ENCODE measurements at places on chromosomes 6 and 20. TPM values are rescaled to one million over a fixed set of nuclear protein-coding genes. Genes with fewer than 3 reads are reported as not detected.
A peak's percentile ranks its signal among the peaks of the same experiment; 100 is the strongest.

OOEP gene
- total RNA-seq: not detected

GRCh38 chr6:70112716-70113115, 190.2 kb downstream of the COL9A1 start:
- H3K4me3 ChIP-seq: no peak overlapping the region
- H3K27me3 ChIP-seq: peaks cover 6% of the 10 kb centered on the region
- no peak overlapping the region for H3K27ac ChIP-seq
- no peak for DNase-seq
- no peaks in the 10 kb centered on the region for H3K4me1 ChIP-seq

- no peak for DNase-seq
- H3K36me3 ChIP-seq: no peaks in the 10 kb centered on the region
- H3K4me3 ChIP-seq: no peak overlapping the region
- no peaks in the 10 kb centered on the region for H3K4me1 ChIP-seq
- no peak overlapping the region for H3K27ac ChIP-seq
Observed at GRCh38 chr20:48393737-48394314, 434.0 kb downstream of the PREX1 start.

GRCh38 chr20:43383026-43383795, 74.5 kb upstream of the SRSF6 start:
- no peak overlapping the region for H3K27ac ChIP-seq
- no peak for DNase-seq
- no peaks in the 10 kb centered on the region for H3K36me3 ChIP-seq
- no peak overlapping the region for H3K4me3 ChIP-seq
- no peaks in the 10 kb centered on the region for H3K27me3 ChIP-seq

DNA sequence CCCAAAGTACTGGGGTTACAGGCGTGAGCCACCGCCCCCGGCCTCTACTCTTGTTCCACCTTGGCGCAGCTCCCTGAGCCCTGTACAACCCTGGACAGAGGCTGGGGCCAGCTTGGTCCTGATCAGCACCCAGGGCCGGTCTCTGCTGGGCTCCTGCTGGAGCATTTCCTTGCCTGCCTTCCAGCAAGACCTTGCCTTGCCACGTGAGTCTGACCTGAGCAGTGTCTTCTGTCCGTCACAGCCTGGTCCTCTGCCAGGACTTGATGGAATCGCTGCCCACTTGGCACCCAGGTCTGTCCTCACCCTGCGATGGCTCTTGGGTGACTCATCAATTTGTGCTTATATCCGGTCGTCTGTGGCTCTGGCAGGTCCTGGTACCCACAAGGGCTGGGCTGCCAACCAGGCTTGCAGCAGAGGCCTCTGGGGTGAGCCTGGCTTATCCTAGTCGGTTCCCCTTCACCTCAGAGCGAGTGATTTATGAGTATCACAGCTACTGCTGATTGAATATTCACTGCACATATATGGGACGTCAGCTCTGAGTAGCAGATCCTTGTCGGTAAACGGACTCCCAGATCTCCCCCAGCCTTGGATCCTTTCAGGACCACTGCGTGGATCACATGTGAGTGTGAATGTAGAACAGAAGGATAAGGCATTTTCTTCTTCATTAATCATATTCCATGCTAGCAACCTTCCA, 10.1 kb upstream of the SULF2 start:
- DNase-seq: no peak
- no peak overlapping the region for H3K27ac ChIP-seq
- no peaks in the 10 kb centered on the region for H3K36me3 ChIP-seq
- no peaks in the 10 kb centered on the region for H3K4me1 ChIP-seq
- H3K4me3 ChIP-seq: no peak overlapping the region
- peaks cover 4% of the 10 kb centered on the region for H3K27me3 ChIP-seq

IL17A gene
- not detected for total RNA-seq

GRCh38 chr20:32779500-32780211, 17.5 kb downstream of the DNMT3B start:
- H3K27me3 ChIP-seq: no peaks in the 10 kb centered on the region
- H3K27ac ChIP-seq: no peak overlapping the region
- DNase-seq: no peak
- no peaks in the 10 kb centered on the region for H3K36me3 ChIP-seq

NKX2-2 gene
- total RNA-seq: not detected

DNA sequence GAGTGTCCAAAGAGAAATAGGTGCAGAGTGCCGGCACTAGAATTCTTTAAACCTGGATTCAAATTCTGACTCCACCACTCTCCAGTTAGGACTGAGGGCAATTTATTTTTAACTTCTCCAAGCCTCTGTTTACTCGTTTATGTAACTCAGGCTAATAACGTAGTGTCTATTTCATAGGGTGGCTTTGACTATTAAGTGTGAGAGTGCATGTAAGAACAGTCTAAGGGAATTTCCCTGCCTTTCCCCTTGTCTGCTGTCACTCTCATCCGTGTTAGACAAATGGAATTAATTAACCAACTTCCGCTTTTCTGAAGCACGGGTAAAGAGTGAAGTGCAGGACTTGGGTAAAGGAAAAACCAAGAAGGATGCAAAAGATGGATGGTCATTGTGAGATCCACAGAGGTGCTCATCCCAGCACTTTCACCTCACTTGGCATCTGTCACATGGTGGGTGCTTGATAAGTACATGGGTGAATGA, 4.1 kb upstream of the ZKSCAN8 start:
- no peaks in the 10 kb centered on the region for H3K27me3 ChIP-seq
- H3K4me1 ChIP-seq: peaks cover 77% of the 10 kb centered on the region
- DNase-seq: peak; percentile 8
- peak overlapping the region; percentile 95 for H3K4me3 ChIP-seq
- H3K36me3 ChIP-seq: peaks cover 16% of the 10 kb centered on the region

BEND6 gene
- not detected for total RNA-seq

GRCh38 chr6:52423971-52424381, 3.8 kb downstream of the EFHC1 start:
- H3K4me3 ChIP-seq: no peak overlapping the region
- peaks cover 6% of the 10 kb centered on the region for H3K27me3 ChIP-seq
- H3K36me3 ChIP-seq: no peaks in the 10 kb centered on the region

DNA sequence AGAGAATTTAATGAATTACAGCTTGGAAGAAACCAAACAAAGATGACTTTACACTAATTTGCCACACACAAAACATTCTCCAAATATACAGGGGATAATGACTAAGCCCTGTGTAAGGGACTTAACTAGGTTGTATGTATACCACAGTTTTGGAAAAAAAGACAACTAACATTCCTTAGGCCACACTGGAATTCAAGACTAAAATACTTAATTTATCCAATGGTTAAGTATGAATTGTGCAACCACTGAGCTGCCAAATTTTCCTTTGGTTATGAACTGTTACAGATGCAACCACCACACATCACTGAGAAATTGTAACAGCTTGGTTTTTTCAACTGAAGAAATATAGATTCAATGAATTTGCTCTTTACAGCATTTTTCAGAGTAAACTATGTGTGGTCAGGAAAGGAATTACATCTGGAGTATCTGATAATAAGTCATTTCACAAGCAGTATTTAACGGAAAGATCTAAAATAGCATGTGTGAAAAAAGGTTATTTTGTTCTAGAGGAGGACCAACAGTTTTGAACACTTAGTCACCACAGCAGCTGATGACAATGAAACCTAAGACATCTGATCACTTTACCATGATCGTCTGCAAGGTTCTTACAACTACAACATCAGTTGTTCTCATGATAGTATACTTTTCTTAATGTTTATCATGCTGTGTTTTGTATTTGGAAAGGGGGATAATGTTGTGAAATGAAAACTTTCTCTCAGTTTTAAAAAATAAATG, 318.8 kb downstream of the BCKDHB start:
- H3K36me3 ChIP-seq: no peaks in the 10 kb centered on the region
- no peak for DNase-seq
- H3K4me3 ChIP-seq: no peak overlapping the region
- H3K27ac ChIP-seq: no peak overlapping the region

GRCh38 chr6:80942911-80943310, 809.6 kb downstream of the TENT5A start:
- no peaks in the 10 kb centered on the region for H3K36me3 ChIP-seq
- no peaks in the 10 kb centered on the region for H3K4me1 ChIP-seq
- no peak overlapping the region for H3K4me3 ChIP-seq
- no peaks in the 10 kb centered on the region for H3K27me3 ChIP-seq
- DNase-seq: no peak
- no peak overlapping the region for H3K27ac ChIP-seq

RSPH4A gene
- not detected for total RNA-seq

GRCh38 chr6:168419569-168419968, 21.4 kb upstream of the SMOC2 start:
- no peaks in the 10 kb centered on the region for H3K36me3 ChIP-seq
- DNase-seq: no peak

POPDC3 gene
- not detected for total RNA-seq

DNA sequence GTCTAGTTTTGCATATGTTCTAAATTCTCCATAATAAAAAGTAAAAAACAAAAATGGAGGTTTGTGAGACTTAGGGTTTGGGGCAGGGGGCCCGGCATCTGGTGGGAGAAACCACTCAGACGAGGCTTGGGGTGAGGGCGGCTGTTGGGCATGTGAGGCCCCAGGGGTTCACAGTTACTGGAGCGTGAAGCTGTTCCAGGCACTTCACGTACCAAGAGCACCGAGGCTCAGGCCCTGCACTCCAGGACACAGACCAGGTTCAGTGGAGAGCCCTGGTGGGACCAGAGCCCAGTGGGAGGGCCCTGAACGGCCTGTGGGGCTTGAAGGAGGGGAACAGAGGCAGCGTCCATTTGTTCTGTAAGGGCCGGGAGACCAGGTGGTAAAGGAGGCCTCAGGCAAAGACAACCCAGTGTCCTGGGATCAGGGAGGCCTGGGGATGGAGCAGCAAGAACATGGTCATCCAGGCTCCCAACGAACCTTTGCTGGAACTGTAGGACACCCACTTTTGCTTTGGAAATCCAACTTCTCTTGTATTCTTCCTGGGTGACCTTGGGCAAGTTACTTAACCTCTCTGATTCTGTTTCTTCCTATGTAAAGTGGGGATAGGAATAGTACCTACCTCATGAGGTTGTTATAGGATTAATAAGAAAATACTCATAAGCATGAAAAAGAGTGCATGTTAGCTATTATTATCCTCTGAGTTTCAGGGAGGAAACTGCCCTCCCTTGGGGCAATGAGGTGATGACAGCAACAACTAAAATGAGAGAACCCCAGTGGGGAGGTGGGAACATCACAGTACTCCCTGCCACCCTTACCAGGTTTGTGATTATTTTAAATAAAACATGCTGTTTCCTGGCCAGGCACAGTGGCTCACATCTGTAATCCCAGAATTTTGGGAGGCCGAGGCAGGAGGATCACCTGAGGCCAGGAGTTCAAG, 1.1 kb upstream of the FGD2 start:
- peaks cover 14% of the 10 kb centered on the region for H3K4me1 ChIP-seq
- H3K36me3 ChIP-seq: no peaks in the 10 kb centered on the region
- DNase-seq: no peak
- peak overlapping the region; percentile 56 for H3K27ac ChIP-seq

TSPYL1 gene
- total RNA-seq: 41.8 TPM

Measured in activated T-helper 1 cell treated with anti-CD3 and anti-CD28 coated beads, Interleukin-12 subunit alpha, Interleukin-12 subunit beta, Interleukin-2, Interleukin-4 antibody, amounts not matched to agents 30 ng/mL and 10 ng/mL and 1 ng/mL, durations not matched to agents 14 hours and 24 hours and 36 hours (primary cell).